ENCODE measurements at places on chromosomes 1 and 21.

DNA sequence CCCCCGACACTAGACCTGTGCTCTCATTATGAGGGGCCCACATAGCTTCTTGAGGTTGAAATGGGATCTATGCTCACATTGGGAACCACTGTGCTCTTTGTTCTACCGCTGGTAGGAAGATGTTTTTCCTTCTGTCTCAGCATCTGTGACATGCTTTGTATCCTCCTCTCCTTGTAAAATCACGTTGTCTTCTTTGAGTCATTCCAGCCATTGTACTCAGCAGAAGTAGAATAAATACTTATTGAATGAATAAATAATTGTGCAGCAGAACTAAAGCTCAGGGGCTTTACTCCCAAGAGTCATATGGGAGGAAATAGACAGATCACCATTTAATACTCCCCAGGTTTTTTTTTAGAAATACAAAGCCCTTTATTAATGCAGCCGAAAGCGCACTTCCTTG, 66.3 kb upstream of the EDEM3 start:
- DNase-seq: no peak

- DNase-seq: no peak
Measured at GRCh38 chr1:116356673-116357072, 16.4 kb upstream of the ATP1A1 start.

DNA sequence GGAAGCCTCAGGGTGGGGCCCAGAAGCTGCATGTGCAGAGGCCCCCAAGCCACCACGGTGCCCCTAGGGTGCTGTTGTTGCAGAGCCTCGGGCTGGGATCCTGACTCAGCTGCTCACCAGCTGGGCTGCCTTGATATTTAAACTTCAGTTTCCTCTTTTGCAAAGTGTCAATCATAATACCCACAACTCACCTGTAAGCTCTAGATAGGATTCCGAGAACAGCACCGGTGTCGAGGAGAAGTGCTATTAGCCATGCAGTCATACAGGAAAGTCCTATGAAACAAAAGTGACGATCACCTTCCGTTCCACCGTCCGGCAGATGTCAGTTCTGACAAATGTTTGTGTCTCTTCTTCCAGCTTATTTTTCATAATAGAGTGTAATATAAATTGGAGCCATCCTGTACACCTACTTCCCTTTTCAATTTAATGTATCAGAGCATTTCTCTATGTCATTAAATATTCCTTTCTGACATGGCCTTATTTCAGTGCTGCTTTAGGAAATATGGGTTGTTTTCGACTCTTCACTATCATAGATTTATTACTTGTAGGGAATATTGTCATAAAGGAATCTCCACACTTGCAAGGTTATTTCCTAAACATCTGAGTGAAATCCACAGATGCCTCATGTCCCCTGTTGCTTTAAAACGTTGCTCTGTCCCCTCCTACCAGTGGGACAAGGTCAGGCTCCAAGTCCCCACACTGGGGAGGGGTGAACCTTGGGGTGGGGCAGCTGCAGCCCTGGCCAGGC, 100.8 kb downstream of the SIK1 start:
- no peak for DNase-seq

DNA sequence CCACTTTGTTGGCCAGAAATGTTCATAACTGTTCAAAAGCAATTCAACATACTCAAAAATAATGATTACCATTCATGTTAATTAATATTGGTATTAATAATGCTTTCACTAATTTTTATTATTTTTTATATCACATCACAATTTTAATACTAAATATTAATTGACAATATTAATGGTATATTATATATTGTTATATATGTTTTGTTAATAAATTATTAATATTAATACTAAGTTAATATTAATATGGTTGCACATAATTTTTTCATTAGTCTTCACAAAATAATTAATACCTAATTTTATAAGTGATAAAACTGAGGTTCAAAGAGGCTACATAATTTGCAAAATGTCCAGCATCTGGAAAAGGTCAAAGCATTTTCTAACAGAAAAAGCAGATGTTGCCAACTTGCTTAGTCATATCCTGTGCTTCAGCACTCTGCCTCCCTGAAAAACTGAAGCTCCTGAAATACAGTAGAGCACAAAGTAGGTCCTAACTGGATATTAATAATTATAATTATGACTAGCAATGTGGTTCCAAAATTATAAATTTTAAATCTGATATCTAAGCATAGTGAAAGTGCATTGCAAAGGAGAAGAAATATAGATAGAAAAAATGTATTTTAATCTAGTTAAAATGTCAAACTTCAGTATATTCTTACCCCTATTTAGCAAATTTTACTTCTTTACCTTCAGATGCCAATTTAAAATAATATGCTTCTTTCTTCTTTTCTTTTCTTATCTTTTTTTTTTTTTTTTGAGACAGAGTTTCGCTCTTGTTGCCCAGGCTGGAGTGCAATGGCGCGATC, 123.2 kb upstream of the TNFSF4 start:
- DNase-seq: no peak

- DNase-seq: no peak
Measured at GRCh38 chr1:24501371-24502064, 1.1 kb upstream of the RCAN3 start.

GRCh38 chr1:3056641-3057040, 12.4 kb upstream of the PRDM16 start:
- DNase-seq: peak; percentile 19

- no peak for DNase-seq
Measured at GRCh38 chr1:40341491-40342380, 24.6 kb upstream of the COL9A2 start.

DNA sequence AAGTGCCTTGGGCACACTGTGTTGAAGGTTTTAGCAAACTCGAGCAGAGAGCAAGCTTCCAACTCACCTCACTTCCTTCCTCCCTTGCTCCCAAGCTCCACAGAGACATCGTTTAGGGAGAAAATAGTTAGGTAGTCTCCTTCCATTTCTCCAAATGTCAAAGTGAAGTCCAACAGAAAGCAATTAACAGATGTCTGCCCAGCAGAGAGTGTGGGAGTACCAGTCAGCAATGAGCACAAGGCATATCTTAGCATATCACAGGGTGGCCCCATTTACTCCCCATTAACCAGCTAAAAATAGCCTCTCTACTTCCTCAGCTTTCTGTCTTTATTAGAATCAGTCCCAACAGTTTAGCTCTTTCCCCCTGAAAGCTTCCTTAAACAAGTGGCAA, 334.2 kb upstream of the CAMK1G start:
- no peak for DNase-seq

- no peak for DNase-seq
Measured at GRCh38 chr1:220767312-220768125, 19.2 kb upstream of the MTARC1 start.

DNA sequence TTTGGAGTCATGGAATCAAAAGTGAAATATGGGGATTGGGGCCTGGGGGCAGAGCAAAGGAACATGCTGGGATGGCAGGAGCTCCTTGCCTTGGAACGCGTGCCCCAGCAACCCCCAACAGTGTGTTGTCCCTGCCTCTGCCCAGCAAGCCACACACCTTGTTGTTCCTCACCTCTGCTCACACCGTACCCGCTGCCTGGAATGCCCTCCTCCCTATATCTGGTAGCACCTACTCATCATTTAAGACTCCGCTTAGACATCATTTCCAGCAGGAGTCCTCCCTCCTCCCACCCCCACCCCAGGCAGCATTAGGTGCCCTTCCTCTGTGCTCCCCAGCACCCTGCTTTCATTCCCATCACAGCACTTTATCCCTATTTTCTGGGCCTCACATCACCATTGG, 7.8 kb downstream of the NECTIN4 start:
- no peak for DNase-seq

DNA sequence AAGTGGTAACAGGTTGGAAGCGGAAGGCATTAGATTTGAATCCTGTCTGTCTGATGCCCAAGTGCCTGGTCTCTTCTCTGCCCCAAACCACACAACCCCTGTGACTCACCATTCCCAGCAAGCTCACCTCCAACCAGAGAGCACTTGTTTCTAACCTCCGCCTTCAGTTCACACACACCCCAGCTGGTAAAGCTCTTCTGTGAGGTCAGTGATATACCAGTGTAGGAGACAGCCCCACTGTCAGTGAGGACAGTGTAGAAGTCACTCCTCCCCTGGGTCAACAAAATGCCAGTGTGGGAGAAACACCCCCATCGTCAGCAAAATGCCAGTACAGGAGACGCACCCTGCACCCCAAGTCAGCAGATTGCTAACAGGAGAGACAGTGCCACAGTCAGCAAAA, 2.6 kb downstream of the RIMS3 start:
- DNase-seq: no peak

Data from right forelimb (tissue), 1 donor.